ENCODE measurements at places on chromosomes 11 and 22.

DNA sequence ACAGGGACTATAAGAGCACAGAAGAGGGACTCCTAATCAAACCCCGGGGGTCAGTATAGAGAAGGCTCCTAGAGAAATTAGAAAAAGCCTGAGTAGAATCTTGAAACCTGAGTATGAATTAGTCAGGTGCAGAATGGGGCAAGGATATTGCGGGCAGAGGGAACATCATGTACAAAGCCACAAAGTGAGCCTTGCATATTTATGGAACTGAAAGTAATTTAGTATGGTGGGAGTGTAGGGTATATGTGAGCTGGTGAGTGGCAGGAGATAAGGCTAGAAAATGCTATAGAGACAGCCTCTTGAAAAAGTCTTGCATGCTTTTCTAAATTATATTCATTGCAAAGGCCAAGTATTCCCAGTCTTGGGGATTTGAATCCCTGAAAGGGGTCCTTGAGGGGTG, 93.7 kb downstream of the STIM1 start:
- no peak for DNase-seq

- no peak for DNase-seq
Observed at GRCh38 chr11:43267856-43268580, 43.8 kb upstream of the API5 start.

DNA sequence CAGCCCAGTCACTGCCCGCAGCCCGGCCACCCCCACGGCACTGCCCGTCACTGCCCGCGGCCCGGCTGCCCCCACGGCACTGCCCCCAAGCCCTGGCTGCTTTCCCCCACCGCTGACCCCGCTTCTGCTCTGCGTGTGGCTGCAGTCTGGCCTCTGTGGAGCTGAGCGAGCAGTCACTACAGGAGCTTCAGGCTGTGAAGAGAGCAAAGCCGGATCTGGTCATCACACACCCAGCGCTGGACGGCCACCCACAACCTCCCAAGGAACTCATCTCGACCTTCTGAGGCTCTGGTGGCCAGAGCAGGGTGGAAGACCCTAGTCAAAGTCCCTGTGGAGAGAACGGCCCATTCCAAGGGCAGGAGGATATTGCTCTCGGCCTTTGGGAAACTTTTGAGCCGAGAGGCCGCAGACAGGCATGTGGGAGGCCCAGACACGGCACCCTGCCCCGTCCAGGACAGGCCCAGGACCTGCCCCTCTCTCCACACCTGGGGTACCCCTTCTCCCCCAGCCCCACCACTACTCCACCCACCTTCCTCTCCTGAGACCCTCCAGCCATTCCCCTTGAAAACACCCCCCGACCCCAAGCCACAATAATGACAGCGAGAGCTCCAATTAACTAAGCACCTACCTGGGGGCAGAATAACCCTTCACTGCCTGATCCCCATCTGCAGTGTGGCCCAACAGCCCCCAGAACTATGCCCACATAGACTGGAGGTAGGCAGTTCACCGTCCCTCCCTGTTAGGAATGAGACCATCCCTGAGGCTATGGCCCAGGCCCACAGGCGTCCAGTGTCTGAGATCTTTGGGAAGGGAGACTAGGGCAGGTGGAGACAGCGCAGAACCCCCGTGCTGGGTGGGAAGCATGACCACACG, 3.7 kb upstream of the PGGHG start:
- DNase-seq: no peak

- DNase-seq: no peak
Observed at GRCh38 chr11:29272019-29272654, 744.7 kb downstream of the KCNA4 start.

DNA sequence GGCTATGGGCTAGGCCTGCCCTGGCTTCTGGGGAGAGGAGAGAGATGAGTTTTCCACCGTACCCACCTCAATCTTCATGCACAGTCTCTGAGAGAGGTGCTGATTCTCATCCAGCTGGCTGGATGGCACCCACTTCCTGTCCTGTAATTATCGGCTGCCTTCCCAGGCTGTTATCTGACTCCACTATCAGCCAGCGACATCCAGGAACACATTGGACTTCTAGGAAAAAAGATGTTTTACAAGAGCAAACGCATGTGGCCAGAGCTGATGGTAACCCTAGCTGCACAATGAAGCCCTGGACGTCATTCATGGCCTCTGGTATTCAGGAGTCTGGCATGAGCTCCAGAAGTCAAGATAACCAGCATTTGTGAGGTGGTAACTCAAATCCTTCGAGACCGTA, 137.4 kb downstream of the EHF start:
- DNase-seq: no peak

GRCh38 chr11:14418801-14419417, 59.9 kb upstream of the RRAS2 start:
- DNase-seq: no peak

DNA sequence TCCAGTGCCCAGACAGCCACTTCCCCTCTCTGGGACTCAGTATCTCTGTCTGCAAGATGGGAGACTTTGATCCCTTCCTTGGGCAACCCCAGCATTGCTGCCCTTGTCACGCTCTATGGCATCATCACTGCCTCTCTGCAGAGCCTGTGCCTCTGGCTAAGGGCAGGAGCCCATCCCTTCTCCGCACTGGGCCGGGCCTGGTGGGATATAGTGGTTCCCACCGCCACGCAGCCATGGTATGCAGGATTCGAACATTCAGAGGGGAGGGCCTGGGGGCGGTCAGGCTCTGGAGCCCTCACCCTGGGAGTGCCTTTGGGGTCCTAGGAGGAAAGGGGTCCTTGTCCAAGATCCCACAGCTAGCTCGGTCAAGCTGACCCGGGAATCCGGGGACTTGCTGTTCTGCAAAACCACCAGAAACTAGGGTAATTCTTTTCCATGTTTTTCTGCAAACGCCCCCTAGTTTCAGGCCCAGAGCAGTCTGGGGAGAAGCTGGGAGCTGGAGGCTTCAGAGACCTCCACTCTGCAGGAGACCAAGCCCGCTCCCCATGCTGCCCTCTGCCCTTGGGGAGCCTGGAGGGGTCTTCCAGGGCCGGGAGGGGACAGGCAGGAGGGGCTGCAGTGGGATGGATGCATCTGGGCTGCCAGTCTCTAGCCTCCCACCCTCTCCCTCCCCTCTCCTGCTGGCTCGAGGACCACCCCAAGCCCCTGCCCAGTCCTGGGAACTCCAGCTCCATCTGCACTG, 24.4 kb upstream of the CBX7 start:
- DNase-seq: no peak

DNA sequence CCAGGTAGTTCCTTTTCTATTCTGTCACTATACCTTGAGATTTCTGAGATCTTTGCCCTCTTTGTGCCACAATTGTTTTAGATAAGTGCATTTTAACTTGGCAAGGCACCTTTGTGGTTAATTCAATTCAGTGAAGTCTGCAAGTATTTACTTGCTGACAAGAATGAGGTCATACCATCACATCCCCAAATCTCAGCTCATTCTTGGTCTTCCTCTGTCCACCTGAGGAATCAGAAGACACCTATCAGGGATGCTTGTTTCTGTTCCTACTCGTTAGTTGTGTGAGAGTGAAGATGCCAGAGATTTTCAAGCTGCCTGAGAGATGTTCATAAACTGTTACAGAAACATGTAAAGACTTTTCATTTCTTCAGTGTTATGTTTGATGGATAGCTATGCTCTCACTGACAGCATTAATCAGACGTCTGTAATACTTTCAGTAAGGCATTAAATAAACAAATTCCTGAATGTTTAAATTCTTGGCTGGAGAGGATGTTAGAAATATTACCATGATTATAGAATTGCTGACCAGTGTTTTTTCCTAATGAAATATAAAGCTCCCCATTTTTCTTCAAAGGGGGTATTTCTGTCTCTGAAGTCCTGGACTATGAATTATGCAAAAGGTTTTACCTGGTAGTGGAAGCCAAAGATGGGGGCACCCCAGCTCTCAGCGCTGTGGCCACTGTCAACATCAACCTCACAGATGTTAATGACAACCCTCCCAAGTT, 135.0 kb upstream of the MTNR1B start:
- no peak for DNase-seq

GRCh38 chr11:20631519-20632168, 32.2 kb downstream of the SLC6A5 start:
- DNase-seq: no peak

DNA sequence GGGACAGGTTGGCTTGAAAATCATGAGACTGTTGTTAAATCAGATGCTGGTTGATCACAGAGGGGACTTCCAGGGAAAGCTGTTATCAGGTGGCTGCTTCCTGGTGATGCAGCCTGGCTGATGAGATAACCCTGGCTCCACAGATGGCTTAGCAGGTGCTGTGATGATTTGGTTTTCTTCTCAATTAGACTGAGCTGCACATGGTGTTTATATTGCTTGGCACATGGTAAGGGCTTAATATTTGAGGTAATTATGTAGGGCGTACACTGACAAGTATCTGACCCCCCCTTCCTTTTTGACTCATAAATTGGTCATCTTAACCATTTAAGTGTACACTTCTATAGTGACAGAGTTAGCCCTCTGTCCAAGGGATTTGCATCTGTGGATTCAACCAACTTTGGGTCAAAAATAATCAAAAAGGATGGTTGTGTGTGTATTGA, 7.0 kb downstream of the RPS3 start:
- no peak for DNase-seq

GRCh38 chr22:26648528-26649388, 8.6 kb upstream of the MIAT start:
- DNase-seq: no peak

- DNase-seq: no peak
Observed at GRCh38 chr11:71381781-71382505, 66.2 kb downstream of the DHCR7 start.

- DNase-seq: no peak
Observed at GRCh38 chr22:29626497-29627195, 23.2 kb downstream of the NF2 start.

- DNase-seq: no peak
Observed at GRCh38 chr11:68870470-68870869, 28.8 kb upstream of the CPT1A start.

- no peak for DNase-seq
Observed at GRCh38 chr11:33827206-33827605, 52.9 kb upstream of the FBXO3 start.

DNA sequence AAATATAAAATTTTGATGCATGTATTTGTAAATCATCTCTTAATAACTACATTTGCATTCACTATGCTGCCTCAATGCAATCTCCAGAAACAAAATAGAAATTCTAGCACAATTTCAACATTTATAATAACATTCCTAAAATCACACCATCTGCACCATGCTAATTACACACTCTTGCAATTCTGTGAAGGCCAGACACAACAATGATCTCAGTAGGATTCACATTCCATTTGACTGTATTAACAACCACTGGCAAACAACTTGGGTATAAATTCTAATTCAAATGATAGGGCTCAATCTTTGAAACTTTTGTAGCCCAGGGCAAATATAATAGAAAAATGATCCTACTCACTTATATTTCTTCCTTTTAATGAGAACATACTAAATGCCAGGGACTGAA, 25.9 kb downstream of the RAB6A start:
- no peak for DNase-seq

GRCh38 chr11:13229711-13230318, 47.8 kb upstream of the BMAL1 start:
- no peak for DNase-seq

DNA sequence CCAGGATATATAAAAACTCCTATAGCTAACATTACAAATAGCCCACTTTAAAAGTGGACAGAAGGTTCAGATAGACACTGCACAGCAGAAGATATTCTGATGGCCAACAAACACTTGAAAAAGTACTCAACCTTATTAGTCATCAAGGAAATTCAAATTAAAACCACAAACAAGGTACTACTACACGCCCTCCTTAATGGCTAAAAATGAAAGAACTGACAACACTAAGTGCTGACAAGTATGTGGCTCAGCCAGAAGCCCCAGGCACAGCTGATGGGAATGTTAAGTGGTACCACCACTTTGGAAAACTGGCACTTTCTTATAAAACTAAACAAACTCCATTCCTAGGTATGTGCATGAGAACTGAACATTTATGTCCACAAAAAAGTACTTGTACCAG, 320.1 kb downstream of the TBC1D22A start:
- DNase-seq: no peak

DNA sequence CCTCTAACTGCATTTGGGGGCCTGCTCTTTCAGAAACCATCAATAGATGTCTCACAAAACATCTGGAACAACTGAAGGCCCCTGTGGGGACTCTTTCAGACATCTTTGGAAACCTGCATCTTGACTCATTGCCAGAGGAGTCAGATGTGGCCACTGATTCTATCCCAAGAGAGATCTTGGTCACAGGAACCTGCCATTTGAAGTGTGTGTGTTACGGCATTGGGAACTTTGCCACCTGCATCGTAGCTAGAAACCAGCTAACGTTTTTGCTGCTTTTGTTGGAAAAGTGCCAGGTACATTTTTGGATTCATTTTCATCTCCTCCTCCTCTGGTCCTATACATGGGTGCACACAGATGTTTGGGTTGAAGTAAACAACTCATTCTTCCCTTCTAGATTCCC, 4.3 kb downstream of the SRRD start:
- DNase-seq: no peak

GRCh38 chr11:94147433-94147845, 18.8 kb downstream of the PANX1 start:
- peak; percentile 40 for DNase-seq

DNA sequence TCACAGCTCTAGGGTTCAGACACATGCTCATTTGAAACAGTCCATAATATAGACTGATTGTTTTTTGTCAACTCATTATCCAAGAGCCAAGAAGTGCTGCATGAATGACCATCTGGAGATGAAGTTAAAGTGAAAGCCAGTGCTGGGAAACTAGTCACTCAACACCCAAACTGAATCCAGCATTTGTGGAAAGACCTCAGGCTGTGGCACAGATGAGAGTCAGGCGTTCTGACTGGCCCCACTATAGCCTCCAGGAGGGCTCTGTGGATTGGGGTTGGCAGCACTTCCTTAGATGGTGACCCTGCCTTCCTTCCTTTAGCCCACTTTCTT, 2.1 kb downstream of the FEZ1 start:
- no peak for DNase-seq

DNA sequence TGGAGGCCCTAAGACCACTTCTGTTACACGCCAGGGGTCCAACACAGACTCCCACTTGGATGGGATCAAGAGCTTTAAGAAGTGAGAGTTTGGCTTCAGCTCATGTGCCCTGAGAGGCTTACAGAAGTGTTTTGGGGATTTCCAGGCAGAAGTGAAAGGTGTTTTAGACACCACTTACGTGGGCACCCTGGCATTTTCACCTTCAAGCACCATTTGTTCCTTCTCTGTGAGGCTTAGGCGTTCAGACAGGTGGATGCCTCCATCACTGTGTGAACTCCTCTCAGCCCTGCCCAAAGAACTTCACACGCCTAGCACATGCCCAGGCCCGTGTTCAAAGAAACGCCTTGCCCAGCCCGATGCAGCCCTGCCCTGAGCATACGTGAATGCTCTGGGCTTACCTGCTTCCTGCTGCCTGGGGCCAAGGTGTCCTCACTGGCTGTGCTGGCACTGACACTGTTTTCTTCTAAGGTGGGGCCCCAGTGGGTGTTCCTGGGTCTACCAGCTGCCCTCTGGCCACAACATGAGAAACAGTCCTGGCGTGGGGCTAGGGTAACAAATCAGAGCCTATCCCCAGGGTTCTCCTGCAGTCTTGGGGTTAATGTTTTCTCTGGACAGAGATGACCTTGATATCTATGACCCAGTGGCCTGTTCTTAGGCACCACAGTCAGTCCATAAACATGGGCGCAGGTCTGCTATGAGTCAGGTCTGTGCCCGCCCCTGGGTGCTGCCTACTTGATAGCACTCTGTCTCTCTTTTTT, 34.0 kb downstream of the AMPD3 start:
- DNase-seq: no peak

Data from activated CD4-positive, alpha-beta T cell treated with anti-CD3 and anti-CD28 coated beads, Interleukin-2, amount 50 U/mL, for 48 hours (primary cell).